ENCODE measurements at places on chromosomes 13 and 19.
A peak's percentile ranks its signal among the peaks of the same experiment; 100 is the strongest.

DNA sequence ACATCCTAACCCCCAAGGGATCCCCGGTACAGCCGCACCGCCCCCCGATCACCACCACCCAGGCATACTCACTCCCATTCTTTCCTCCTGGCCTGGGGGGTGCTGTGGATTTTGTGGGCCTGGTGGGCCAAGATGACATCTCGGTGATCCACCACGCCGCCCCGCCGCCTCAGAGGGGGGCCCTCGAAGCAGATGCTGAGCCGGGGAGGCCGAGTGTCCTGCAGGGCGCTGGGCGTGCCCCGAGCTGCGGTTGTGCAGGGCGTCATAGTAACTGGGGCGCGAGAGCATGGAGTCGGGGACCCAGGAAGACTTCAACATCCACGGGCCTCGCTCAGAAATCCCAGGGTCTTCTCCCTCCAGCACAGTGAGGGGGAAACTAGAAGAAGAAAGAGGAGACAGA, 93.4 kb upstream of the CACNA1A start:
- DNase-seq = no peak

- no peak for DNase-seq
Observed at GRCh38 chr13:98315902-98316301, 138.8 kb upstream of the RNF113B start.

- DNase-seq = peak; percentile 17
Observed at GRCh38 chr19:2702170-2703076, at the start of gene GNG7. Gene GNG7 (minus strand): TSS chr19:2702694. CDS start chr19:2520688, 182,006 bp downstream.

GRCh38 chr13:27375686-27376326, 48.6 kb upstream of the GTF3A start:
- DNase-seq = no peak

DNA sequence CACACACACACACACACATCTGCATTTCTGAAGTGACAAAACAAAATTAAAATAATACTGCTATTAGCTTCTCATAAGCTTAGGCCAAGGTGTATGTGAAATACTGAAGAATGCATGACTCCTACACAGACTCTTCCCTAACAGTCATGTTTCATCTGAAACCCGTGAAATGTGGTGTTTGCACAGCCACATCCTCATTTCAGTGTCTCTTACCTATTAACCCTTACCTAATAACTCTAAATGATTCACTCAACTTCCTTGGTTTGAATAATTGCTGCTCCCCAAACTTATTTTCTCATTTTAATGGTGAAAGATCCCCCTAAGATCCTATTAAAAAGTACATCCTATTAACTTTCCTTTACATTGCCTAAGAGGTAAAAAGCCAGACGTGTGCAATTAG, 117.6 kb downstream of the MIPEP start:
- DNase-seq = no peak

GRCh38 chr19:54380897-54381296, 16.2 kb upstream of the LAIR1 start:
- DNase-seq = no peak

GRCh38 chr13:28618230-28618994, 40.5 kb upstream of the POMP start:
- no peak for DNase-seq

DNA sequence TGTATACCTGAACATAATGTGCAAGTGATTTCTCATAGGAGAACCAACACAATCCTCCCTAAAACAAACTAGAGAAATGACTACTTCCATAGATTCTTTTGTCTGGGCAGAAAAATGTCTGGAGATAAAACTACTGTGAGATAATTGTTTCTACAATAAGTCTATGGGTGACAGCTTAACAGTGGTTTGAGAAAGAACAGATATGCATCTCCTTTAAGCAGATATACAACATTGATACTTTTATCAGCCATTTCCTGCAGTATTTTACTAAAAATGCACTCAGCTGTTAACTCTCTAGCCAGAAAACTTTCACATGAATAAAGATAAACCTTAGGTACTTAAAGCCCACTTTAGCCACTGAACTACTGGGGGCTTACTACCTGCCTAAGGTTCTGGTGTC, 1132.4 kb downstream of the EFNB2 start:
- DNase-seq = no peak

DNA sequence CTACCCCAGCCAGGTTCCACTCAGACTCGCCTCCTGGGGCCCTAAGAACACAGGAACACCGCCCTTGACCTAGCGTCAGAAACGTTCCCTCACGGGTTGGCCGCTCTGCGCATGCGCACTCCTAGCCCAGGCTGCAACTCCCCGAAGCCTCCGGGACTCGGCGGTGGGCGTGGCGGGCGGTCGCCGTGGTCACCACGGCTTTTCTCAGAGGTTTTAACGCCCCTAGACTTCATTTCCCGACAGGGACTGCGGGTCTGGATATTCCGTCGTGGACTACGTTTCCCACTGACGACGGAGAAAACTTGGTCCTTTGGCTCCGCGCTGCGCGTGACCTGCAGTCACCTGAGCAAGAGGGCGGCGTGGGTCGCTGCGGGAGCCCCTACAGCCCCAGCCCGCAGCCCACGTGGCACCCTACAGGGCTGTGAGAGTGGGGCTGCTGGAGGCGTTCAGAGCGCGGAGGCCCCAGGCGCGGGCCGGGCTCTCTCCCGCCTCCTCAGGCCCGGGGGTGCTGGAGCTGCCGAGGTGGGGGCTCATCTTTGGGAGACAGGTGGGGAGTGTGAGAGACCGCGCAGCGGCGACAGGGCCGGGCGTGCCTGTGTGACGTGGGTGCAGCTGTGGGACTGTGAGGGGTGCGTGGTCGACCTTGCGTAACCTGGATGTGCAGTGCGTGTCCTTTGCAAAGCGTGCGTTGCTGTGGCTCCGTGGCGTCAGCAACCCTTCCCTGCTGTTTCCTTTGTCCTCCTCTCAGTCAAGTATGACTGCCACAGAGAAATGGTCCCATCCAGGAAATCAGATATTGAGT, 38.0 kb upstream of the ZNF573 start:
- no peak for DNase-seq

- no peak for DNase-seq
Observed at GRCh38 chr19:57887195-57887941, 1.5 kb downstream of the ZNF814 start.
